ENCODE measurements at places on chromosomes 3 and 15.

- DNase-seq, result no peak
Observed at GRCh38 chr15:73483053-73483452, 40.1 kb downstream of the REC114 start.

- no peak for DNase-seq
Observed at GRCh38 chr3:101807888-101808287, 28.9 kb downstream of the NXPE3 start.

GRCh38 chr3:16048435-16049318 is 125.8 kb upstream of the GALNT15 start:
- peak; percentile 75 for DNase-seq

- DNase-seq, result no peak
Observed at GRCh38 chr3:42119561-42120355, 28.6 kb downstream of the TRAK1 start.

DNA sequence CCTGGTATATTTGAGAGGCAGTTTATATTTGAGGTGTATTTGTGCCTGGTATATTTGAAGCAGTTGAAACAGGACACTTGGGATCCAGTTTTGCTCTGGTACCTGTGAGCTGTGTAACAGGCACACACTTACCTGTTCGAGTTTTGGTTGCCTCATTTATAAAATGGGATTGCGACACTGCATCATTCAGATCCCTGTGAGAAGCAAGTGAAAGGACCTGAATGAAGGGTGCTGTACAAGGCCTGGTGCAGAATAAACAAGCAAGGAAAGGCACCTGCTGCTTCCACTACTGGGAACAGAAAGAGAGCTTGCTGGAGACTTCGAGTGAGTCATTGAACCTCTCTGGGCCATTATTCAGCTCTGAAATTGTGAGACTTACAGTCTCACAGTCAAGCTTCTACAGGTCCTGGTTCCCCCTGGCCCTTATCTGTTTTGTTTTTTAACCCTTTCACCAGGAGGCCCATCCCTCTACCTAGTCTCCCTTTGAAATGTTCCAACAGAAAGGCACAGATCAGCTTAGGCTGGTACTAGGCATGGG is 11.5 kb downstream of the FETUB start:
- no peak for DNase-seq

GRCh38 chr3:105503191-105503593 is 136.5 kb downstream of the ALCAM start:
- DNase-seq, result no peak

GRCh38 chr15:62605282-62605681 is 437.3 kb upstream of the TPM1 start:
- no peak for DNase-seq

GRCh38 chr3:113499081-113499480 is 15.9 kb downstream of the SPICE1 start:
- DNase-seq, result no peak

- no peak for DNase-seq
Observed at GRCh38 chr3:98893740-98894139, 7.8 kb downstream of the DCBLD2 start.

GRCh38 chr15:83323296-83323711 is 38.8 kb upstream of the BNC1 start:
- DNase-seq, result no peak

- no peak for DNase-seq
Observed at GRCh38 chr3:12195231-12195630, 36.5 kb upstream of the TIMP4 start.

- no peak for DNase-seq
Observed at GRCh38 chr15:59746777-59747176, 57.7 kb upstream of the BNIP2 start.

DNA sequence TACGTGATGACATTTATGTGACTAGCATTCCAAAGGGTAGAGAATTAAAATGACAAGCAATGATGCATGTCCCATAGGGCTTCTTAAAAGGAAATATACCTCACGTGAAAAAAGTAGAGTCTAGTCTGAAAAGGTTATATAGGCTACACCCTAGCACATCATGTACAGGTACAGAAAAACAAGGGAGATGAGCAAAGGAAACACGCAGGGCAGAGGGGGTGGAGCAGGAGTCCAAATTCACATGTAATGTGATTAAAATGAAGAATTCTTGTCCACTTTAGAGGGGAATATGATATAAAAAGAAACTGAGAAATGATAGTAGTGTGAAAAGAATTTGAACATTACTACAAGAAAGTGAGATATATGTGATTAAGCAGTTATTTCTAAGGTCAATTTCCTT is 59.4 kb downstream of the HACD2 start:
- no peak for DNase-seq

DNA sequence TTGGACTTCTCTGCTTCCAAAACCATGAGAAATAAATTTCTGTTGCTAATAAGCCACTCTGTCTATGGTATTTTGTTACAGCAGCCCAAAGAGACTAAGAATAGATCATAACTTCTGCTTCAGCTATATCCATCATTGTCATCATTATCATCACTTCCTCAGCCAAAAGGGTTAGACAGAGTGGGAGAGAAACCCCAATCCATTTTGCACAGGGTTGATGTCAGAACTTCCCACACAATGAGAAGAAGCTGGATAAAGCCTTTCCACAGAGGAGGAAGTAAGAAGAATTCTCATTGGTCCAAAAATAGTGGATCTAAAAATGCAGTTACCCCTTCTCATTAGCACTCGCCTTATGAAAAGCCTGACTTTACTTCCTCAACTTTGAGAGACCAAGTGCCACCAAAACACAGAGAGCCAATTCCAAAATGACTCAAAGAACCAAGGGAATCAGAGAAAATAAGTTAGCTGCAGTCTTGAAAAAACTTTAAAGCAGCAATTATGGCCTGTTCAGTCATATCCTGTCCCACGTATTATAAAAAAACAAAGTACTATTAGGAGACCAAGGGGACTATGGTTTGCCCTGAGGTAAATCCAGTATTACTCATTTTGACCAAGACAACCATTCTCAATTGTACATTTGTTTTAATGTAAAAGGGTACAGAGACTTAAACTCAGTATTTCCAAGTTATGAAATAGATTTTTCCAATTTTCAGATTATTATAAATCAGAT is 80.2 kb downstream of the WNT5A start:
- no peak for DNase-seq

- DNase-seq, result peak; percentile 27
Observed at GRCh38 chr3:141452045-141452444, 34.8 kb upstream of the RASA2 start.

- DNase-seq, result no peak
Observed at GRCh38 chr15:68334661-68335124, 57.1 kb downstream of the FEM1B start.

- DNase-seq, result no peak
Observed at GRCh38 chr3:177807150-177807875, 610.0 kb upstream of the TBL1XR1 start.

DNA sequence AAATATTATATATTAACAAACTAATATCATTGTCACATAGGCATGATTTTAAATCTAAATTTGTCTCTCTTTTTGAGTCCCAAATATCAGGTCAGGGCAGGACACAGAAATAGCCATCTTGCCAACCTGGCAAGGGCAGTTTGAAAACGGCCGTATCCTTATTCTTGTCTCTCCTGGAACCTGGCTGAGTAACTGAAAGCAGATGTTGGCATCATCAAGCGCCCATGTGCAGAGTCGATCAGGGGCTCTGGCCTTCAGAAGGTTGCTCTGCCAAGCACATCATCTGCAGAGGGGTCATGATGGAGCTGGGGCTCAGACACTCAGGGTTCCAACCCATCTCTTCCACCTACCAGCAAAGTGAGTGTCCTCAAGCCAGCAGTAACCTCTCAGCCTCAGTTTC is 55.2 kb upstream of the OCA2 start:
- DNase-seq, result no peak
